ENCODE measurements at places on chromosomes 12 and 14.

- DNase-seq: no peak
Measured at GRCh38 chr12:24898606-24899005, 50.3 kb downstream of the BCAT1 start.

DNA sequence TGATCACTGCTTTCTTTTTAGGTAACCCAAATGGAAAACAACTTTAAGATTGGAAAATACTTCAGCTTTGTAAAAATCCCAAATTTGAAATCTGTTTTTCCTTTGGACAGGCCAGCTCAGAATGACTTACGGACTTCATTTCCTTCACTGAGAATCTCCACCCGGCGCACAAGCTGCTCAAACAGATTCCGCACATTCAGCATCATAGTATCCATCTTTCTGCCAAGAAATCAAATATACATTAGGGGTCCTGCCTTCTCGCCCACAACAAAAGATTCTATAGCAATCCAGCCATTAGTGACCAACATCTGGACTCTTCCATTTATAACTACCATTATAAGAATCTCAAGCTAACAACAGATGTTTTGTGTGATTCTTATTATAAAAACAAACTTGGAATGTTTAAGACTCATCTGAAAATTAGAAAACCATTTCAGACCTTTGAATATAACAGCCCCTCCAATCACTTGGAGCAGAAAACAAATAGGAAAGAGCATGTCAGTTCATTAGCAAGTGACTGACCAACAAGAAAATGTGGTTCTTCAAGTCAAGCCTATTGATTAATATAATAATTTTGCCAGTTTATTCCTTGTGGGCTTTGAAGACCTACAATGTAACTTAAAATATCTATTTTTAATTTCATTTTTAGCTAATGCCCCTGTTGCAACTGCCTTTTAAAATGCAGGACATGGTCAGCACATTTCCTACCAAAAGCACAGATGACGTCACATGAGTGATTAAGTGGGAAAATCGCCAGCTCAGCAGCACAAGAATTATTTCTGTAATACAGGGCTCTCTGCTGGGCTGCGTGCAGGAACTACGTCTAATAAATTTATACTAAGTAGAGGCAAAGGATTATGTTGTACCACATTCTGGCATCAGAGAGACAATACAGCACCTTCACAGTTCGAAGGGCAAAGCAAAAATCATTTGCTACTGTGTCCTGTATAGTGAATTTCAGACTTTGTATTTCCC lies 8.5 kb downstream of the RACGAP1 start:
- no peak for DNase-seq

GRCh38 chr12:40874868-40875267 lies 182.6 kb downstream of the CNTN1 start:
- no peak for DNase-seq

DNA sequence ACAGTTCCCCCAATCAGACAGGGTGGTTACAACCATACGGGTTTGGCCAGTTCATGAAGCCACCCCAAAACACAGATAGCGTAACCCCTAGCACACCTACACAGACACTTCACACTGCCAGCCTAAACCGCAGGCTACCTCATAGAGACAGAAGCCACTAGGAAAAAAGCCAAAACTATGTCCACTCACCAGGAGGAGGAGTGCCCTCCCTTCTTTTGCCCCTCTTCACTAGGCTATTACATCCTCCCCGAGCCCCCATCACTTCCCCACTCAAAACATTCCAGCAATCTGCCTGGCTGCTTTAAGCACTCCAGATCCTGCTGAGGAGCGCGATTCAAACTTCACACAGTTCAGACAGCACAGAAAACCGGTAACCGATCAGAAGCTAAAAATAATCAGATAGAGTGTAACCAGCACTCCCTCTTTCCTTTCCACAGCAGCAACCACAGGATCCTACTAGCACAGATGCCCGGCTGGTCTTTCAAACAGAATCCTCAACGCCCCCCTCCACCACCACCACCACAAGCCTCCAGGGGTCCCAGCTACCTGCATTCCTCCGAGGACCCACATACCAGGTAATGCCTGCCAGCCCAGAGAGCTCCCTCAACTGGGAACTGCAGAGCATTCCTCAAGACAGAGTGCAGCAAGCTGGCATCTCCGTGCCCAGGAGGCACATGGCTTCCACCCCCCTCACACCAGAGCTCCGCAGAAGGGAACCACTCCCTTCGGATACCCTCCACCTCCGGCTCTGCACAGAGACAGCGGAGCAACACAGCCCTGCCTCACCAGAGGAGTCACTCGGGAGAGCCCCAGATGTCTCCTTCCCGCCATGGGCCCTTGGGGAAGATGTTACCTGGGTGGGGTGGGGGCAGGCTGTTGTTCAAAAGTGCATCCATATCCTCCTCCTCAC lies 1.5 kb downstream of the CHD4 start:
- DNase-seq: peak; percentile 37

Measured in stimulated activated CD4-positive, alpha-beta T cell treated with anti-CD3 and anti-CD28 coated beads, Interleukin-1b, Interleukin-23, amount 100 ng/mL, for 4 hours (primary cell).